Spleen (tissue), 13 donors: ENCODE measurements at places on chromosomes 5 and 9. TPM values are rescaled to one million over a fixed set of nuclear protein-coding genes. Genes with fewer than 3 reads are reported as not detected.
A peak's percentile ranks its signal among the peaks of the same experiment; 100 is the strongest.

The TMEM232 gene
- 3.3 TPM for total RNA-seq

DNA sequence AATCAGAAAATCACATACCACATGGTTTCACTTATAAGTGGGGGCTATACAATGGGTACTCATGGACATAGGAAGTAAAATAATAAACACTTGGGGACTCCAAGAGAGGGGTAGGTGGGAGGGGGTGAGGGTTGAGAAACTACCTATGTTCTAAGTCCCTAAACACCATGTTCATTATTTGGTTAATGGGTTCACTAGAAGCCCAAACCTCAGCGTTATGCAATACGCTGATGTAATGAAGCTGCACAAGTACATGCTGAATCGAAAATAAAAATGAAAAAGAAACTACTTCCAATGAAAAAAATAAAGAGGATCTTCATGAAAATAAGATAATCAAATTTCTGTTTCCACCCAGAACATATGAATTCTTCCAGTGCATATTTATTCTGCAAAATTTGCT, 208.5 kb downstream of the TMEM161B start:
- no peak overlapping the region for H3K4me3 ChIP-seq
- no peaks in the 10 kb centered on the region for H3K27me3 ChIP-seq
- H3K27ac ChIP-seq: no peak overlapping the region
- DNase-seq: no peak

- no peak overlapping the region for H3K4me3 ChIP-seq
- H3K27ac ChIP-seq: no peak overlapping the region
- no peaks in the 10 kb centered on the region for H3K27me3 ChIP-seq
- no peaks in the 10 kb centered on the region for H3K36me3 ChIP-seq
- DNase-seq: no peak
These were observed 180.8 kb downstream of the RASEF start for GRCh38 chr9:82882138-82882537.

The LIFR gene
- total RNA-seq: 163 TPM

GRCh38 chr9:89497257-89497963, 503 bp downstream of the SEMA4D start:
- peaks cover 82% of the 10 kb centered on the region for H3K4me1 ChIP-seq
- H3K36me3 ChIP-seq: peaks cover 8% of the 10 kb centered on the region
- H3K4me3 ChIP-seq: peak overlapping the region; percentile 64
- H3K27ac ChIP-seq: peak overlapping the region; percentile 97

The FST gene
- total RNA-seq: not detected

DNA sequence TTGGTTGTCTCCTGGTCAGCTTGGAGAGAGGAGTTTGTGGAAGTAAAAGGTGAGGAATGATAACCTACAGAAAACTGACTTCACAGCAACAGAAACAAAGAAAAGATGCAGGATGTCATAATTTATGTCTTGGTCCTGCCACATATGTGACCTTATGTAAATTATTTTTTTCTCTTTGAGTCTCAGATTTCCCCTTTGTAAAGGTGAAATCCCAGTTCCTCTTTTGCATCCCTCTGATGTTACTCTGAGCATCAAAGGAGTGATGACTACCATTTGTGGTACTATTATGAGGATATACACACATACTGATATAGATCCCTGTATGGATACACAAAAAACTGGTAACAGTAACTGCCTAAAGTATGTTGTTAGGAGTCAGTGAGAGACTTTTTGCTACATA, 1.4 kb upstream of the THG1L start:
- no peak overlapping the region for H3K4me3 ChIP-seq
- peaks cover 13% of the 10 kb centered on the region for H3K36me3 ChIP-seq
- no peak overlapping the region for H3K27ac ChIP-seq
- DNase-seq: no peak
- no peaks in the 10 kb centered on the region for H3K27me3 ChIP-seq

DNA sequence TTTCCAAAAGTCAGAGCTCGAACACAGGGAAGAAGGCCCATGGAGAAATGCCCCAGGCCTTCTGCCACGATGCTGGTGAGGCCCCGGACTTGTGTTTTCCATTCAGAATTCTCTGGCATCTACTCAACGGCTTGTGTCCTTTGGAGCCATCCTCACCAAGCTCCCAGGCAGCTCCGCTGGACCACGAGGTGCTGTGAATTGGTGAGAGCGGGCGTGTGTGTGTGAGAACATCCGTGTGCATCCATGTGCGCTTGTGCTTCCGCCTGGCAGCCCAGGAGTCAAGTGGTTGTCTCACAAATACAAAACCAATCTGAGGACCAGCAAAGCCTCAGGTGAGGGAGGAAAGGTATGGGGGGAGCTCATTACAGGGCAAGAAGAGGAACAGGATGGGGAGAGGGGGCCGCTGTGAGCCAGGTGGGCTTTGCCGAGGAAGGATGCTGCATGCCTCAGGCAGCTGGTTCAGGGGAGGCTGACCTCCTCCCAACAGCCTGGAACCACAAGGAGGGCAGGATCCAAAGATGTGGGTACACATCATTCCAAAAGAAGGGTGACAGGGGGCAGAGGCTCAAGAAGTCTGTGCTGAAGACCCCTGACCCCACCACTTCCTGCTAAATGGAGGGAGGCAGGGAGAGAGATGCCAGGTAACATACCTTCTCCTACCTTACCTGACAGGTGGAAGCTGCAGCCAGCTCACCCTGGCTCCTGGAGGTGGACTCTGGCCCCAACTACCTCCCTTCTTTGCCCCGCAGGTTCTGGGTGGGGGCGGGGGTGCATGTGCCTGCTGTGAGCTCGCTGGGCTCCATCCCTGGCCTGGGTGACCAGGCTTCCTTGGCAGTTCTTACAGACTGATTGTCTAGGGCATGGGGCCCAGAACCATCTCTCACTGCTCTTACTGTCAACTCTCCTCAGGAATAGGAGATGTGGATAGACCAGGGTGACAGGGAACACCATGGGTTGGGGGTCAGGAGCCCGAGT, 196.3 kb downstream of the PAX5 start:
- no peak overlapping the region for H3K4me3 ChIP-seq
- H3K27ac ChIP-seq: no peak overlapping the region
- H3K4me1 ChIP-seq: peaks cover 3% of the 10 kb centered on the region
- H3K36me3 ChIP-seq: peaks cover 52% of the 10 kb centered on the region
- H3K27me3 ChIP-seq: no peaks in the 10 kb centered on the region

The PAPPA gene
- total RNA-seq: 0.44 TPM

- no peak overlapping the region for H3K27ac ChIP-seq
- H3K4me3 ChIP-seq: no peak overlapping the region
- DNase-seq: no peak
- H3K4me1 ChIP-seq: no peaks in the 10 kb centered on the region
These were observed 13.8 kb upstream of the PLCXD3 start for GRCh38 chr5:41524174-41524573.

The SLC34A1 gene
- not detected for total RNA-seq

The IGFBPL1 gene
- total RNA-seq: not detected

DNA sequence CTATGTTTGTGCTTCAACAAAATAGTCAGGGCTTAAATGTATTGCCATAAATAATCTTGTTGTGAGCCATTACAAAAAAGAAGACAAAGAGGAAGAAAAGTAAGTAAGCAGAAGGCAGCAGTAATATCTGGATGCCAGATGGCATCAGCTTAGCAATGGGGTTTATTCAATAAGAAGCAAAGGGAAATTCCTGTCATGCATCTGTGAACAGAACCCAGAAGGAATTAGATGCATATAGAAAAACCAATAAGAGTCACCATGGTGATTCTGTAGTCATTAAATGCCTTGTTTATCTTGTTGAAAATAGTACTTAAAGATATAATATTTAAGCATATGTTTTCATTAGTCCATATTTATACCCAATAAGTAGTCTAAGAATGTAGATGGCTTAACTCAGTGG, 216.0 kb downstream of the ADAMTSL1 start:
- no peaks in the 10 kb centered on the region for H3K36me3 ChIP-seq
- no peak overlapping the region for H3K27ac ChIP-seq
- H3K27me3 ChIP-seq: no peaks in the 10 kb centered on the region
- no peak overlapping the region for H3K4me3 ChIP-seq
- no peak for DNase-seq

DNA sequence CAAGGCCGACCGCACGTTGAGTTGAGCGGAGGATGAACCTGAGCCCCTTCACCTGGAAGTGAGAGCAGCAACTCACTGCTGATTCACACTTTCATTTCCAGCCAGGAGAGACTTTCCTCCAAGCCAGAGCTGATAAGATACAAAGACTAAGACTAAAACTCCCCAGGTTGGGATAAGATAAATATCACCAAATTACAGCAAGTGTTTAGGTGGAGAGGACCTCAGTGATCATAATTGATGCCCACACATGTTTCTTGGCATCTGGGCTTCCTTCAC, 6.4 kb upstream of the NKD2 start:
- no peak overlapping the region for H3K27ac ChIP-seq
- DNase-seq: no peak

DNA sequence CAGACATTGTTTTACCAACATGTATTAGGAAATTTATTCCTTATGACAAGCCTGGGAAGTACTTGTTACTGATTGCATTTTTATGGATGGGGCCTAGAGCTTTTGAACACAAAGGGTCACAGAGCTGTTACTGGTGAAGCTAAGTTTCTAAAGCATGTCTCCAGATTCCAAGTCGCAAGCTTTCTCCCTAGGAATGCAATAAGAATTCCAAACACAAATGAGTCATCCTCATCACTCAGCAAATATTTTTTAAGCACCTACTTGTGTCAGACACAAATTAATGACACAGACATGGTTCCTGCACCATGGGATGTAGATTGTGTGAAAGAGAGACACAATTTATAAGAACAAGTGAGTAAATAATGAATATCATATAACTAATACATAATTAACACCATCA, 11.0 kb upstream of the SH3RF2 start:
- no peaks in the 10 kb centered on the region for H3K36me3 ChIP-seq
- no peak overlapping the region for H3K27ac ChIP-seq
- DNase-seq: no peak
- H3K4me1 ChIP-seq: no peaks in the 10 kb centered on the region
- H3K27me3 ChIP-seq: no peaks in the 10 kb centered on the region
- H3K4me3 ChIP-seq: no peak overlapping the region

- no peak for DNase-seq
- no peak overlapping the region for H3K4me3 ChIP-seq
- H3K27ac ChIP-seq: no peak overlapping the region
- H3K36me3 ChIP-seq: no peaks in the 10 kb centered on the region
These were observed 51.9 kb downstream of the DMRT2 start for GRCh38 chr9:1101846-1102641.

- no peaks in the 10 kb centered on the region for H3K36me3 ChIP-seq
- no peak for DNase-seq
- no peak overlapping the region for H3K27ac ChIP-seq
- H3K4me3 ChIP-seq: no peak overlapping the region
These were observed 29.6 kb upstream of the KCNMB1 start for GRCh38 chr5:170418736-170419135.

- DNase-seq: no peak
- no peaks in the 10 kb centered on the region for H3K36me3 ChIP-seq
- H3K27me3 ChIP-seq: no peaks in the 10 kb centered on the region
- H3K4me3 ChIP-seq: no peak overlapping the region
- H3K27ac ChIP-seq: no peak overlapping the region
- H3K4me1 ChIP-seq: no peaks in the 10 kb centered on the region
These were observed 81.8 kb downstream of the CNTLN start for GRCh38 chr9:17216646-17217045.

- no peaks in the 10 kb centered on the region for H3K36me3 ChIP-seq
- no peak overlapping the region for H3K4me3 ChIP-seq
These were observed 197.9 kb upstream of the ANKH start for GRCh38 chr5:15069407-15069905.

The FBXO10 gene
- 20.2 TPM for total RNA-seq

- H3K27me3 ChIP-seq: no peaks in the 10 kb centered on the region
- H3K36me3 ChIP-seq: peaks cover 3% of the 10 kb centered on the region
- H3K4me3 ChIP-seq: no peak overlapping the region
- H3K27ac ChIP-seq: no peak overlapping the region
- peaks cover 27% of the 10 kb centered on the region for H3K4me1 ChIP-seq
These were observed 3.2 kb downstream of the CDK7 start for GRCh38 chr5:69237877-69238276.

- peak overlapping the region; percentile 78 for H3K4me3 ChIP-seq
- DNase-seq: no peak
- H3K27me3 ChIP-seq: no peaks in the 10 kb centered on the region
- no peaks in the 10 kb centered on the region for H3K36me3 ChIP-seq
- peaks cover 52% of the 10 kb centered on the region for H3K4me1 ChIP-seq
These were observed 1.2 kb downstream of the CKS2 start for GRCh38 chr9:89312222-89312571.

- no peak for DNase-seq
- H3K4me3 ChIP-seq: no peak overlapping the region
- no peak overlapping the region for H3K27ac ChIP-seq
These were observed 61.0 kb downstream of the IPPK start for GRCh38 chr9:92608909-92609445.

- peaks cover under 1% of the 10 kb centered on the region for H3K36me3 ChIP-seq
- H3K4me3 ChIP-seq: no peak overlapping the region
- no peaks in the 10 kb centered on the region for H3K27me3 ChIP-seq
- peak overlapping the region; percentile 75 for H3K27ac ChIP-seq
These were observed 225.8 kb downstream of the FANCC start for GRCh38 chr9:95091601-95092261.

- no peak overlapping the region for H3K27ac ChIP-seq
- H3K4me1 ChIP-seq: peaks cover 27% of the 10 kb centered on the region
- no peak for DNase-seq
- H3K27me3 ChIP-seq: peaks cover 46% of the 10 kb centered on the region
- H3K36me3 ChIP-seq: no peaks in the 10 kb centered on the region
- peak overlapping the region; percentile 59 for H3K4me3 ChIP-seq
These were observed 1.4 kb downstream of the CHSY3 start for GRCh38 chr5:129905473-129906176.

- H3K27me3 ChIP-seq: no peaks in the 10 kb centered on the region
- H3K36me3 ChIP-seq: no peaks in the 10 kb centered on the region
- no peak overlapping the region for H3K27ac ChIP-seq
- H3K4me3 ChIP-seq: no peak overlapping the region
These were observed 73.2 kb upstream of the KLF4 start for GRCh38 chr9:107562798-107563197.

DNA sequence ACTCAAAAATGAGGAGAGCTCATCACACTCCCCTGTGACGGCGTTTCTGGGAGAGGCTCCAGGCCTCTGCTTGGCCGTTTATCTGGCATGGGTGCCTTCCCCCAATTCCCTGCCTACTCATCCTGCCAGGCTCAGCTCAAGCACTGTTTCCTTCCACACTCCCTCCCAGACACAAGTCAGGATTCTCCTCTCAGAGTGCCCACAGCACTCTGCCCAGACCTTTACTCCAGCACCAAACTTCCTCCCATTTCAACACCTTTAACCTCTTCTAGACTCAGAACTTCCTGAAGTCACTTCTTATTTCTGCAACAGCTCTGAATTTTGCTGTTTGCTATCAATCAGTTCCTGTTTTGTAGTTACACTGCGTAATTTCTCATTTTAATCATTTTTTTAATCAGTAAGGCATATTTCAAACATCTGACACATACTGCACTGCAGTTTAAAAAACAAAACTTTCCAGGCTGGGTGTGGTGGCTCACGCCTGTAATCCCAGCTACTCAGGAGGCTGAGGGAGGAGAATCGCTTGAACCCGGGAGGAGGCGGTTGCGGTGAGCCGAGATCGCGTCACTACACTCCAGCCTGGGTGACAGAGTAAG, 16.0 kb downstream of the TRMO start:
- H3K36me3 ChIP-seq: peaks cover 38% of the 10 kb centered on the region
- H3K4me3 ChIP-seq: no peak overlapping the region
- no peaks in the 10 kb centered on the region for H3K27me3 ChIP-seq
- DNase-seq: no peak
- peaks cover 29% of the 10 kb centered on the region for H3K4me1 ChIP-seq

The OSTF1 gene
- 116 TPM for total RNA-seq
